ENCODE measurements at places on chromosomes 2 and 18.

DNA sequence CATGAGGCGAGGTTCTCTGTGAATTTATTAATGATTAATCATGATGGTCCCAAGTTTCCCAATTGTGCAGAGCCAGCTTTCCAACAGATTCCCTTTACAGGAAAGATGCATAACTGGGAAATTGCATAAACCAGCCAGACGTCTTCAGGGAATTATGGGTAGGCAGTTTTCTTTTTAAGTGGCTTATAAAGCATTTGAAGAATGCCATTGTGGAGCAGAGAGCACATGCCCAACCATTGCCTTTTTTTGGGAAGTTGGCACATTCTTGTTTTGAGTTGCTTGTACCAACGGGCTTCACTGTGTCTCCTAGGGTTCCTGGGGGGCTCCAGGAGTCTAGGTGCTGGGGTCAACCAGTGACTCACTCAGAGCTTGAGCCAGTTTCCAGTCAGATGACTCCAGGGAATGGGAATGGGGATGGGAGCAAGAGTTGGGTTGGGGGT is 231.7 kb upstream of the FOSL2 start:
- DNase-seq: no peak

GRCh38 chr2:172834881-172835280 is 99.2 kb downstream of the RAPGEF4 start:
- peak; percentile 74 for DNase-seq

DNA sequence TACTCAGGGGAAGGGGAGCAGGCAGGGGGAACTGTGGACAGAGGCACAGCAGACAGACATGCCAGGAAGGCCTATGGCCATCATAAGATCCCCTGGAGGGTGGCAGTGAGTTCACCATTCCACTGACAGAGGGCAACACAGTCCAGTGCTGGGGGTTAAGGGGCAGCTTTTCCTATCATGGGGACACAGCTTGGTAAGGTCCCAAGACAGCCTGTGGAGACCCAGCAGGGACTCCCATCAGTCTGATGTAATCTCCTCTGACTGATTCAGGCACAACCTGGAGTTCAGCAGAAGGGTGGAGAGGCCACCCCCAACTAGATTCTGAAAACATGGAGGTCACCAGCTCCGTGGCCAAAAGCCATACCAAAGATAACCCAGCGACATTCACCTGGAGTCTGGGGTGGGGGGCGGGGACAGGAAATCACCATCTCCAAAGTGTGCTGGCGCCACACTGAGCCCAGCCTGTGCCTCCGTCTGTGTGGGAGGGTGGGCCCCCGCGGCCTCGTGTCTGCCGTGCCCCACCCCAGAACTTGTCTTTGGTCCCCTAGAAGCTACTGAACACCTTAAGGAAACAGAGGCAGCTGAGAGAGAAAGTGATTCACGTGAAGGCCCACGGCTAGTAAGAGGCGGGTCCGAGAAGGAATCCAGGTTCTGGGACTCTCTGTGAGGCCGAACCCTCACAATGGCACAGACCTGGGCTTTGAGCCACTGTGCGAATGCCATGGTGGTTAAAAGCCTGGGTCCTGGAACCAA is 28.6 kb downstream of the DNMT3A start:
- DNase-seq: no peak

DNA sequence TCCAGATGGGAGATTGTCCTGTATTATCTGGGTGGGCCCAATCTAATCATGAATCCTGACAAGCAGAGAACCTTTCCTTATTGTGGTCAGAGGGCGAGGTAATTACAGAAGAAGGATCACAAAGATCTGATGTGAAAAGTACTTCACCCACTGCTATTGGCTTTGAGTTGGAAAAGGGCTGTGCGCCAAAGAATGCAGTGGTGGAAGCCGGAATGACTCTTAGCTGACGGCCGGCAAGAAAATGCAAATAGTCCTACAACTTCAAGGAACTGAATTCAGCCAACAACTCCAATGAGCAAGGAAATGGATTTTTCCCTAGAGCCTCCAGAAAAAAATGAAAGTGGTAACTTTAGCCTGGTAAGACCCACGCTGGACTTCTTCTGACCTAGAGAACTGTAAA is 67.3 kb downstream of the CTNNA2 start:
- DNase-seq: no peak

DNA sequence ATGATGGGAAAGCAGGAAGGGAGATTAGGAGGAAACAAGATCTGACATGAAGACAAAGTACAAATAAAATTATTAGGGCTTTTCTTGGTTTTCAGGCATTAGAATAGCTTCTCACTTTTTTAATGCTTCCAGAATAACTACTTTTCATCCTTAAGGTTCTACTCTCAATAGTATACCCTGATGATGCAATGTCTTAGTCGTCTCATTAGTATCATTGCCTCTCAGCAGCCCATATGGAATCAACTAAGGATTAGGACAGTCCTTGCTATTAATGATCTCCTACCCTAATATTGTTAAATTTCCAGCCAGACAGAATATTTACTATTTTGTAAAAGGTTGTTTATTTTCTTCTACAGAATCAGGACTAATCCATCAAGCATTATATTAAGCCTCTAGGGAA is 55.9 kb downstream of the RELCH start:
- DNase-seq: no peak

GRCh38 chr2:99811544-99811943 is 321.7 kb upstream of the REV1 start:
- DNase-seq: no peak

GRCh38 chr2:56009758-56010458 is 86.3 kb upstream of the EFEMP1 start:
- peak; percentile 61 for DNase-seq

- DNase-seq: peak; percentile 70
Measured at GRCh38 chr2:70645733-70646419, 92.2 kb upstream of the TGFA start.

- DNase-seq: peak; percentile 100
Measured at GRCh38 chr2:128413718-128414341, 95.2 kb upstream of the HS6ST1 start.

DNA sequence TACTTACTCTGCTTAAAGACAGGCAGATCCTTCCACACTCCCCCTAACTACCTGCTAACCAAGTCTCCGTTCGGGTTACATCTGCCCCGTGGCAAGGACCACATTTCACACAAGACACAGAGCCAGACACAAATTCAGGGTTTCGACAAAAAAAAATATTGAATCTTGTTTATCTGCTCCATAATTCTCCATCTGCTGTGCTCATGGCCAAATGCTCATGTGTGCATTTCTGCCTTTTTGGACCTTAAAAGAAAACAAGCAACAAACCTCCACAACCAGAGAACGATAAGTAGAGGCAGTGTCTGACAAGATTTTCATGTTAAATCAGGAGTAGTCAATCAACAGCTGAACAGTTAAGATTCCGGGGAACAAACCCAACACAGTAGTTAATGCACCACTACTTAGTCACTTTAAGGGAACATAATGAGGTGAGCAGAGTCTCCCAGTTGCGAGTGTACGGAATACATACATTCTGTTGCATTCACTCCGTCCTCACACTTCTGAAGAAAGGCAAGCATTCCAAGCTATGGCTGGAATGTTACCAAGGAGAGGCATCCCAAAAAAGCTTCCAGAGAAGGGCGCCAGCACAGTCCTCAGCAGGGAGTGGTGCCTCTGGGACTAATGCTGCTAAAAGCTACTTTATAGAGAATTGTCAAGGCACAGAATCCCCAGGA is 121.0 kb downstream of the ANKRD44 start:
- no peak for DNase-seq

DNA sequence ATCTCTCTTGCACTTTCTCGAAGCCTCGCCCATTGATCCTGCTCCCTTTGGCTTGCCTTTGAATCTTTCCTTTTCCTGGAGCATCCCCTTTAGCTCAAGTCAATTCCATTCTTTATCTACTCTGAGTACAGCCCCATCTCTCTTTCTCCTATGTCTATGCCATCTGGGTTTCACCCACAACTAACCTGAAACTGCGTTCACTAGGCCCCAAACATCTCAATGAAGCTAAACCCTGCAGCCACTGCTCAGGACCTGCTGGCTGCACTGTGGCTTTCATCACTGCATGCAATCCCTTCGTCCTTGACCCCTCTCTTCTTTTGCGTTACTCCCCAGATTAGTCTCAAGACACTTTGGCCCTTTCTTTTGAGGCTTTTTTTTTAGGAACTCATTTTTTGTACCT is 81.6 kb upstream of the CYRIA start:
- DNase-seq: no peak

DNA sequence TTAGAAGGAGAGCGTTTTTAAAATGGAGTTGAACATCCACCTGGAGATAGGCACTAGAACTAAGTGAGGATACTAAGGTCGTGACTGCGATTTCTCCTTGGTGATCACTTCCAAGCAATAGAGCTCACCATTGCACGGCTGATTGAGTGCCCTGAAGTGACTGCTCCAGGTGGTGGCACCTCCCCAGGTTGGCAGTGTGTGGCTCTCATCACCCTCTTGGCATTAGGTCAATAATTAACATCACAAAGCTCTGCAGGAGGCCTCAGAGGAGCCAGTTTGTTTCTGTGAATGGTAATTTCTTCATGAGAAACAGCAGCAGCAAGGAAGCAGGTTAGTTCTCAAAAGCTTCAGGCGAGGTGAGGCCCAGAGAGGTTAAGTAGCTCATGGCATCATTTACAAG is 259.6 kb downstream of the CLIP4 start:
- no peak for DNase-seq

- peak; percentile 6 for DNase-seq
Measured at GRCh38 chr2:226838722-226839121, 2.9 kb downstream of the RHBDD1 start.

GRCh38 chr2:32358111-32358482 is 1.3 kb downstream of the BIRC6 start:
- no peak for DNase-seq

GRCh38 chr2:12428324-12428723 is 288.4 kb upstream of the TRIB2 start:
- DNase-seq: no peak

DNA sequence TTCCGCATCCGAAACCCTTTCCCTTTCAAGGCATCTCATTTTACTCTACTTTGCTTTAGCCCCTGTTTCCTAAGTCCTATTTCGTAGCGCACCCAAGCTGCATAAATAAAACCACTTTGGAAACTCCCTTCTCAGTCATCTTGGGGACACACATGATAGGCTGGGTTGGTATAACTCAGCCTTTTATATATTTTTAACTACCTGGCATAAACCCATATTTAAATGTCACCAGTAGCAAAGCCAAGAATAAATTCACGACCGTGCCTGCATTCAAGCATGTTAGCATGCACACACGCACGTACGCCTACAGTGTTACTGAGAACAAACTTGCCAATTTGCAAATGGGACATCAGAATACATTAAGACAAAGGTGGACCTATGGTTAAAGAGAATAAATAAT is 564.7 kb upstream of the PIK3C3 start:
- DNase-seq: no peak

DNA sequence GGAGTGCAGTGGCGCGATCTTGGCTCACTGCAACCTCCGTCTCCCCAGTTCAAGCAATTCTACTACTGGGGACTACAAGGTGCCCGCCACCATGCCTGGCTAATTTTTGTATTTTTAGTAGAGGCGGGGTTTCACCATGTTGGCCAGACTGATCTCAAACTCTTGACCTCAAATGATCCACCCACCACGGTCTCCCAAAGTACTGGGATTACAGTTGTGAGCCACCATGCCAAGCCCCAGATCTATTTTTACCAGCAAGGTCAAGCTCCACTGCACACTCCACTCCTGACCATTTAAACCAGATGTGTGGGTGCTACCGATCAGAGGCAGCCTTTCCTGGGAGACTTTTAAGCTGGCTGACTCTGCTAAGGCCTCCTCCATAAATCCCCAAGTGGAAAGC is 67.5 kb upstream of the CD226 start:
- peak; percentile 42 for DNase-seq

DNA sequence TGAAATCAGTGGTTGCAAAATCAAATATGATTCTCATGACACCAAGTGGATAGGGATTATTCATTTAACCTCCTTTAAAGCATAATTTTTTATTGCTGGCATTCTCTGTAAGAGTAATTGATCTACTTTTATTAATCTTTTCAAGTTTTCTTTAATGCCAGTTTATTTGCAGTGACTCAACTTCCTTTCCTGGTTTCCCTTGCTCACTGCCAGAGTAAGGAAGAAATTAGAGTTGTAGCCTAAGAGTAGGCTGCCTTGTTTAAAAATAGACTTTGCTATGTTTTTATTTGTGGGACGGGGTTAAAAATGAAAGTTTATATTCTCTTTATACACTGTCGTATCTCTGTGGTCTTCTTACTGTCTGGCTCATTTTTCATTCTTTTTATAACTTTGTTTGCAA is 148.6 kb downstream of the WDR7 start:
- DNase-seq: no peak

DNA sequence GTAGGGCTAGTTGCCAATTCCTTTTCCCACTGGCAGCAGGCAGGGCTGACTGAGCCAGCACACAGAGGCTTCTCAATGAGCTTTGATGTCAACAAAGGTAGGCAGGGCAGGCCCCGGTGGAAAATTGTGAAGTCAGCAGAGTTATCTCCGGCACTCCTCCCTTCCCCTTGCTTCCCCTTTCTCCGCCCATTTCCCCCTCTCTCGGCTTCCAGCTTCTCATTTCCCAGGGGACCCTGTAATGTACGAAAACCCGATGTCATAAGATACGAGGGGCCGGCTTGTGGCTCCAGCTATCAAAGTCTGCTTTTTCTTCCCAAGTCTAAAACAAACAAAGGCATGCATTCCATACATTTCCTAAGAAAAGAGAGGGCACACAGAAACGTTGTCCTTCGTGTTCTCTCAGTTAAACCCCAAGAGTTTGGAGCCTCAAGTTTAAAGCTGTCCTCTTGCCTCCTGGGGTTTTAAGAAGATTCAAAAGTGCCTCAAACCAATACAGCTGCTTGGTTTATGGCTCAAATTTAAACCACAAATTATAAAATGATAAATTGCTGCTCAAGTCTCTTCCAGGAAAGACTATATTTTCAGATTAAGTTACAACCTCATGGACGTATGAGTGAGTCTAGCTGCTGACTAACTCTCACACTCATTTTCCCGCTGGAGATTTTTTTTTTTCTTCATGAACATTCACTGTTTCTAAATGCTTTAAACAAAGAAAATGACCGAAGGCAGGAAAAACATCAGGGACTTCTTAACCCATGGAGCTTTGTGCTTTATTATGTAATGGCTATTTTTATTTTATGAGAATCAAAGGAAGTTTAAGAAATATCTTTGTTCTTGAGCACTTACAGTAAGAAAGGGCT is 27.2 kb upstream of the EML4 start:
- DNase-seq: peak; percentile 43

- DNase-seq: no peak
Measured at GRCh38 chr2:40625849-40626248, 174.0 kb upstream of the SLC8A1 start.

- DNase-seq: no peak
Measured at GRCh38 chr2:103823847-103824246, 1030.1 kb upstream of the POU3F3 start.

GRCh38 chr2:222708274-222708710 is 36.8 kb downstream of the MOGAT1 start:
- peak; percentile 77 for DNase-seq

GRCh38 chr2:84931384-84931821 is 25.9 kb downstream of the TMSB10 start:
- no peak for DNase-seq

DNA sequence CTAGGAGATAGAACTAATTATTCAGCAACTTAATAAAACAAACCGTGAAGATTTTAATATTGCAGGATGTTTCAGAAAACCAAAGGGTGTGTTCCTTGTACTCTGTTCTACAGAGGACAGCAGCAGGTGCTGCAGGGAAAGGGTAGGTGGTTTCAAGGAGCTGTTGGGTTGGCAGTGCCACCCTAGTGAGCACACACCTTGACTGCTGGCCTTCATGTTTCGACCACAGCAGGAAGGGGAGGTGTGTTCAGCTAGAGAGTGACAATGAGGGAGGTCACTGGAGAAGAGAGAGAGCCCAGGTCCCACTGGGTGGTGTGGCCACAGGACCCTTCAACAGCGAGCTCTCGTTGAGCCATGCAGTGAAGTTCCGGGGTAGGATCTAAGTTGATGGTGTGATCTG is 98.6 kb downstream of the ZNF236 start:
- no peak for DNase-seq

Measured in NCI-H82 (cell line).